CD4-positive, alpha-beta T cell treated with Interleukin-15 for 1 hour (primary cell): ENCODE measurements at places on chromosomes 13 and 19.

DNA sequence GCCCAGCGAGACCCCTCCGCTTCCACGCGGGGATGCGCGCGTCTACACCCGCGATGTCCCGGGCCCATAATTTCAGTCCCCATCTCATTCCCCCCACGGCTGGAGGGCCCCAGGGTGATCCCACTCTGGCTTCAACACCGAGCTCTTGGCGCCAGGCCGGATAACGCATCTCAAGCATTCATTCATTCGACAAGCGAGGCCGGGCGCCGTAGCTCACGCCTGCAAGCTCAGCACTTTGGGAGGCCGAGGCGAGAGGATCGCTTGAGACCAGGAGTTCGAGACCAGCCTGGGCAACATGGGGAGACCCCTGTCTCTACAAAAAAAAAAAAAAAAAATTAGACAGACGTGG, 5.9 kb downstream of the ANGPTL6 start:
- no peak for DNase-seq

DNA sequence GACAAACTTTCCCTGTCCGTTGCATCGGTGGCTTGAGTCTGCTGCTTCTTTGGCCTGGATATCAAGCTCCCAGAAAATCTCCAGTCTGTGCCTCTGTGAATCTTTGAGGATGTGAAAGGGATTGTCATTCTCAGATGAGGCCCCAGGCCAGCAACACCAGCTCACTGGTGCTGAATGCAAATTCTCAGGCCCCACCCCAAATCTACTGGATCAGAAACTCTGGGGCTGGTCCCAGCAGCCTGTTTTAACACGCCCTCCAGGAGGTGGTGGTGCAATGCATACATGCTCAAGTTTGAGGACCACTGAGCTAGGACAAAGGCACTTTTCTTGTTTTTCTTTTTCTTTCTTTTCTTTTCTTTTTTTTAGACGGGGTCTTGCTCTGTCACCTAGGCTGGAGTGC, 23.6 kb downstream of the TNFSF11 start:
- DNase-seq = no peak

DNA sequence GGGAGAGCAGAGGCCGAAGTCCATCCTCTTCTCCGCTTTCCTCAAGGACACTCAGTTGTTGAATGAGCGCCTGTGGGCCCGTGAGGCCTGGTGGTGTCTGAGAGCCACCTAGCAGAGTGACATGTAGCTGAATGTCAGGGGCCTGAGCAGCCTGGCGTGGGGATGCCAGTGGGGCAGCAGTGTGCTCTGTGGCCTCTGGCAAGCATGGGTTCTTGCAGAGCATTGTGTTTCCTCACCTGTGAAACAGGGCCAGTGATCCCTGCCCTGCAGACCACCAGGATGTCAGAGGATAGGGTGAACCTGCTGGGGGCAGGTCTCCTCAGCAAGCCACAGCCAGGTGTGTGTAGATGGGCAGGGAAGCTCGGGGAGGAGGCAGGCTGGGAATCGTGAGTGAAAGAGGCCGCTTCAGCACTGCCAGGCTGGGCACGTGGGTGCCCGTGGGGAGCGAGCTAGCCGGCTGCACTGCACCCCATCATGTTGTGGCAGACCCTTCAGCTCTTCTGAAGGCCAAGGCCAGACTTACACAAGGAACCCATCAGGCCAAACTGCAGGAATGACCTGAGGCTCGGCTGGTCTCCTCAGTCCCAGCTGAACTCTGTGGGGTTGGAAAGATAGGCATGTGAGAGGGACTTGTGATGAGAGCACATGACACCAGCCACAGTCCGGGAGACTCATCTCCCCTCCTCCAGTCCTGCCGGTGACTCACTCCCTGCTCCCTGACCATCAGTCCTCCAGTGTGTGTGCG, 5.0 kb downstream of the PPP1R37 start:
- DNase-seq = no peak

GRCh38 chr13:46881621-46882020, 15.2 kb downstream of the HTR2A start:
- DNase-seq = no peak

- no peak for DNase-seq
Measured at GRCh38 chr13:41416276-41416675, 41.1 kb upstream of the RGCC start.

DNA sequence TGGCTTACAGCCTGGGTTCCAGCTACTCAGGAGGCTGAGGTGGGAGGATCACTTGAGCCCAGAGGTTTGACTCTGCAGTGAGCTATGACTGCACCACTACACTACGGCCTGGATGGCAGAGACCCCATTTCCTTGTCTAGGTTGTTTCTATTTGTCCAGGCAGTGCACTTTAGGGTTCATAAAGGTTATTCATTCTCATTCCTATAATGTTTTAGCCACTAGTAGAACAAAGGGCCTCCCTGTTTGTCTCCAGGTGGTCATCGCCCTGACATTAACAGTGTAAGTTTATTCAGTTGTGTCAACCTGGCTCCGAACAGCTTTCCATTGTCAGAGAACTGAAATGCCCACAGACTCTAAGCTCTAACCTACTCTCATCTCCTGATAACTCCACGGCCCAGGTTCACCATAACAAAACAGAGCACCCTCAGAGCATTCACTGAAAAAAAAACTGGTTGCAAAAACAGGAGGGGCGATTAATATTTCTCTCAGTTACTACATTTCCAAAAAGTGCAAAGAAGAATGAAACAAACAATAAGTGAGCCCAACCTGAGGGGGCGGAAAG, 37.1 kb downstream of the SMAD9 start:
- no peak for DNase-seq

DNA sequence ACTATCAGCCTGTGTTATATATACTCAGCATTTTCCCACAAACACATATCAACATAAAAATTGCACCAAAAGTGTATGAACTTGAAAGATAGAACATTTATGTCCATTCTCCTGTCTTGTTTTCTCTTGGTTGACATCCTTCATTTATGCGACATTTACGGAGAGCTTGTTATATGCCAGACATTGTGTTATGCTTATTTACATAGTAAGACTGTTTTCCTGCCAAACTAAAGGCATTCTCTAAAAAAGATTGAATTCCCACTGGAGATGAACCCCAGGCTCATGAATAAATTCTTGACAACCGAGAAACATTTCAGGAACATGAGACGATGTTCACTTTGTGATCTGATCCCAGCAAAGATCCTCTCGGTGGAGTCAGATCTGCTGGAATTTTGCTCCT, 131.0 kb downstream of the RAP2A start:
- DNase-seq = no peak

DNA sequence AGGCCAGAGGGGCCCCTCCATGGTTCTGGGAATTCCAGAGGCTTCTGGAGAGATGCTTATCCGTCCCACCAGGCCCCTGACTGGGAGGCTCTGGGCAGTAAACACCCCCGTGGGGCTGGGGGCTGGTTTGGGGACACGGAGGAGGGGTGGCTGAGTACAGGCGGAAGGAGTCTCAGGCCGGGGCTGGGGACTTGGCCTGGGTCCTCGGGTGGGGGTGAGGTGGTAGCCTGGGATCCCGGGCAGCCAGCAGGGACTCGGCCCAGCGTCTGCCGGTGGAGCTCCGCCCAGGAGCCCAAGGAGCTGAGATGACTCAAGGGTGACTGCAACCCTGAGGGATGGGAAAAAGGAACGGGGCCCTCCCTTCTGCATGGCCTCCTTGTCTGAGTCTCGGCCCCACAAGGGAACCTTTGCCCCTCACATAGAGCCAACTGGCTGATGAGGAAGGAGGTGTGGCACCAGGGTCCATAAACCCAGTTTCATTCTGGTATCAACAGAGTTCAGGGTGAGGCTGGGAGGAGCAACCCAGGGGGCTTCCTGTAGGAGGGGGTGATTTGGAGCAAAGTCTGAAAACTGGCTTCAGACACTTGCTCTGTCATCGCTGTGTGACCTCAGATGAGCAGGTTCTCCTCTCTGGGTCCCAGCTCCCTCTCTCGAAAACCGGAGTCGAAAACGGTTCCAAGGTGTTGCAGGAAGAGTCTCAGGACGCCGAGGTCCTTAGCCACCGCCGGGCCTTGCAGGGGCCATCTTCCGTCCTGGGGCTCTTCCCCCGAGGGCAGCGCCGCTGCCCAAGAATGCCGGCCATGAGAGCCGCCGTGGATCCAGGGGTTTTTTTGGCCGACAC, 809 bp downstream of the MISP start:
- DNase-seq = no peak

GRCh38 chr19:398719-399118, 10.2 kb downstream of the C2CD4C start:
- DNase-seq = no peak

- DNase-seq = no peak
Measured at GRCh38 chr13:110131424-110131823, 175.5 kb downstream of the COL4A1 start.

DNA sequence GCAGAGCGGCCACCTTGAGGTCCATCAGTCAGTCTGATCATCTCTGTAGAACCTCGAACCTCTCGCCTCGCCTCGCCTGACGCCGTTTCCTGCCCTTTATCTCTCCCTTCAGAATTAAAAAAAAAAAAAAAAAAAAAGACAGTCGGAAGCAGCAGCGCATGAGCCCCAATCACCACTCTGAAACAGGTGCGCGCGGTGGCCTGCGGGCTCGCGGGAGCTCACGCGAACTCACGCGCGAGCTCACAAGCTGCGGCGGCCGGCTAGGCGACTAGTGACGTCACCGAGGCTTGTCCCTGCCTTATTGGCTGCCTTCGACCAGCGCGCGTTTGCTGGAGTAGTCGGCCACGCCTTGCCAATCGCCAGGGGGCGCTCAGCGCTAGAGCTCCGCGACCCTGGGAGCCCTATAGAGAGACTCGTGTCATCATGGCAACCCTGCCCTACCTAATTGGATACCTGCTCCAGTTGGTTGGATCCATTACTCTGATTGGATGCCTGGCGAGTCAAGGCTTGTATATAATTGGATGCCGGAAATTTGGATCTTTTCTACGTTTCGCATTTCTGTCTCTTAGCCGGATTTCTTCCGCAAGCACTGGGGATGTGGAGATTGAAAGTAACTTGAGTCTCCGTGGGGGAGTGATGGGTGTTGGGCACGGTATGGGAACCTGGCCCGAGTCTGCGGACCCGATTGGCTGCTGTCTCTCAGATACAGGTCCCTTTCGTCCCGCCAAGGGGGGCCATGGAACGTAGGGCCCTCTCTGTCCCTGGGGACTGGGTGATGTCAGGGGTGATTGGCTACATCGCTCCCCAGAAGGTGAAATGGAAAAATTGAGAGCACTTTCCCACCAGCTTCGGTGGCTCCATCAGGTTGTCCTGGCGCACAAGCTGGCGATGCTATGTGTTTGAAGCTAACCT, 31.6 kb downstream of the SYT3 start:
- DNase-seq = peak; percentile 85
